ENCODE measurements at places on chromosomes 4 and X. TPM values are rescaled to one million over a fixed set of nuclear protein-coding genes. Genes with fewer than 3 reads are reported as not detected.

Gene TASL
- 4.0 TPM for total RNA-seq

Gene SERTM2
- 1.6 TPM for total RNA-seq

Gene ATP2B3
- not detected for total RNA-seq

Gene SLIT2
- total RNA-seq: 181 TPM

Gene ZFYVE28
- total RNA-seq: 16.6 TPM
